ENCODE measurements at places on chromosomes 16 and 17.
A peak's percentile ranks its signal among the peaks of the same experiment; 100 is the strongest.

GRCh38 chr16:79347277-79347676, 253.3 kb downstream of the MAF start:
- DNase-seq = no peak

DNA sequence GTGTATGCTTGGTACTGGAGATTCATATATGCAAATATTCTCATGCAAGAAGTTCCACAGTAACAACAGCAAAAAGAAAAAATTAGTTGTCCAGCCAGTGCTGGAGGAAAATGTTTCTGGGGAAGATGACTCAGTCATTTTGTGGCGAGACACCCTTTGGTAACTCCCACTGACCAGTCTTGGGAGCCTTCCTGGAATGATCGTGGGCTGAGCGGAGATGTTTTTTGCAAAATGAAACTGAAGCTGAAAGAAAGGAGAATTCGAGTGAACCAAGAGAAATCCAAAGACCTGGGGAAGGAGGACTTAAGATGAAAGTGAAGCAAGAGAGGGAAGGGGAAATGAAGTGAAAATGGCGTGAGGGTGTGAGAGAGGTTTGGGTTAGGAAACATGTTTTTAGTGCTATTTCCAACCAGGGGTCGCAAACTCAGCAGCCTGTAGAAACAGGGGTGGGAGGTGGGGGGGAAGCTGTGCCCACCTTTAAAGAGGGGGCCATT, 5.2 kb downstream of the ITPRIPL2 start:
- DNase-seq = peak; percentile 96

DNA sequence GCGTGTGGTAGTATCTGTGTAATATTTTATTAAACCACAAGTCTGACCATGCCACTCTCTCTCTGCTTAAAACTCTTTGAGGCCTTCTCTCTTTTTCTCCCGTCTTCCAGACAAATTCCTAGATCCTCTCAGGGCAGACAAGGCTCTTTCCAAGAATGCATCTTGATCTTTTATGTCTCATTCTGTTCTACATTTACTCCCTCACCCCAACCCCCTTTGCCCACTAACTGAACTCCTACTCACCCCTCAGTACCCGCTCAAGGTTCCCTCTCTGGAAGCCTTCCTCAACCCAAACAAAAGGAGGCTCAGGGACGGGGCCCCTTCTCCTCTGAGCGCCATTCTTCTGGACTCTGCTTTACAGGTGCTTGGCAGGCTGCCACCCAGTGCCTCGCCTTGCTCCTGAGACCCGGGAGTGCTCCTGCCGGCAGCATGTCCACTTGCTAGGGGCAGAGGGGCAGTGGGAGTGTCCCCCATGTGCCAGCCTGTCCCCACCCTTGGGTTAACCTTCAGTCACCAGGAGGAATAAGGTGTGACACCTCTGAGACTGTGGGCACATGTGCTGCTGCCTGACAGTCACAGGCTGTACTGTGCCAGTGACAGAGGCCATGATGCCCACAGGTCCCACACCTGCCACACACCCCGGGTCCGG, 9.2 kb downstream of the SLC13A2 start:
- DNase-seq = no peak

DNA sequence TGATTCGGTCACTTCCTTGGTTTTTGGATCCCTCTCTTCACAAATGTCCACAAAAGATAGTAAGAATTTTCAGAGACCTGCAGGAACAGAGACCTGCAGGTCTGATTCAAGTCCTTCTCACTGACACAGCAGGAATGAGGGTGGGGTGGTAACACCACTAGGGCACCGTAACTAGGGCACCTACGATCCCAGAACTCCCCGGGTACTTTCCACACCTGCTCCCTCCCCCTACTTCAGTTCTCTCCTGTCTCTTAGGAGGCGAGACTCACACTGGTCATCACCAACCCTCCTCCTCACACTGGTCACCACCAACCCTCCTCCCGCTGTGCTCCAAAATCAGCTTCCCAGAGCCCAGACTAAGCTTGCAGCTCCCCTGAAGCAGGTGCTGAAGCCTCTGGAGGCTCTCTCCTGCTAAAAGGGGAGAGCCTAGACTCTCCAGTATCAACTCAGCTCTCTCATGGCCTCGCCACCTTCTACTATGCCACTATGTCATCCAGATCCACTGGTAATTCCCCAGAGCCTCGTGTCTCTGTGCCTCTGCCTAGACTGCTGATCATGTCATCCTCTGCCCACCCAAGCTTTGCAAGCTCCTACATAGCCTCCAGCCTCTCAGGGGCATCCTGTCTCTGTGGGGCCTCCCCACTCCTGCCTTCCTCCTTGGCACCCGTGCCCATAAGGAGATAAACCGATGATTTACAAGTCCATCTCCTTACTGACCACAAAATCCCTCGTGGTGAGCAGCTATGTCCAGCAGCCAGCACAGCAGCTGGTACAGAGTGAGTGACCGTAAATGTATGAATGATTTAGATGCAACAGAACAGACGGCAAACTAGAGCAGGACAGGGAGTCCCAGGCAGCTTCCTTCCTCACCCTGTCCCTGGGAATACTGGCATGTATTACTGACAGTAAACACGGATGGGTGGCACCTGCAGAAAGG, 63.4 kb upstream of the GSG1L start:
- DNase-seq = no peak

DNA sequence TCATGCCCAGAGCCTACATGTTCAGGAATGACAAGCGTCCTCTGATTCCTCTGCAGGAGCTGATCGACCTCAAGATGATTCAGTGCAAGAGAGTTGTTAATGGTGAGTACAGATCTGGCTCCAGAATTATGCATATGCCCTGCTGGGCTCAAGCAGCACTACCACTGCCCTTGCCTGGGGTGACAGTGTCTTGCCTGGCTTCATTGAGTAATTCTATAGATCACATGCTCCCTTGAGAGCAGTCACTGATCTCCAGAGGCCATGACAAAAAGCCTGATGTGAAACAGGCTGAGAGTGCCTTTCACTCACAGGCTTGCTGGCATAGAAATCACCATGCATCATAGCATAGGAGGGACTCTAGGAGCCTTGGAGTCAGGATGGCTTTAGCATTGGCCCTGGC, 26.4 kb downstream of the DUS2 start:
- no peak for DNase-seq

DNA sequence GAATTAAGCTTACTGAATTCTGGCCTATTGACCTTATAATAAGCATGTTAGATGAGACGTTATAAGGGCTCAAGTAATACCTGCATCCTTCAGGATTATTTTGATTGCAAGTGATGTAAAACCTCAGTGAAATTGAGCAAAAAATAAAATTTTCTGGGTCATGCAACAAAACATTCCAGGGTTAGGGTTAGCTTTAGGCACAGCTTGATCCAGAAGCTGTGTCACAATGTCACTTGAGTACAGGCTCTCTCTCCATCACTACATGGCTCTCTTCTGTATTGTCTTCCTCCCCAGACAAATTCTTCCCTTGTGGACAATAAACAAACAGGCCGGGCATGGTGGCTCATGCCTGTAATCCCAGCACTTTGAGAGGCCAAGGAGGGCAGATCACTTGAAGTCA, 3.6 kb upstream of the NUP93 start:
- DNase-seq = no peak

DNA sequence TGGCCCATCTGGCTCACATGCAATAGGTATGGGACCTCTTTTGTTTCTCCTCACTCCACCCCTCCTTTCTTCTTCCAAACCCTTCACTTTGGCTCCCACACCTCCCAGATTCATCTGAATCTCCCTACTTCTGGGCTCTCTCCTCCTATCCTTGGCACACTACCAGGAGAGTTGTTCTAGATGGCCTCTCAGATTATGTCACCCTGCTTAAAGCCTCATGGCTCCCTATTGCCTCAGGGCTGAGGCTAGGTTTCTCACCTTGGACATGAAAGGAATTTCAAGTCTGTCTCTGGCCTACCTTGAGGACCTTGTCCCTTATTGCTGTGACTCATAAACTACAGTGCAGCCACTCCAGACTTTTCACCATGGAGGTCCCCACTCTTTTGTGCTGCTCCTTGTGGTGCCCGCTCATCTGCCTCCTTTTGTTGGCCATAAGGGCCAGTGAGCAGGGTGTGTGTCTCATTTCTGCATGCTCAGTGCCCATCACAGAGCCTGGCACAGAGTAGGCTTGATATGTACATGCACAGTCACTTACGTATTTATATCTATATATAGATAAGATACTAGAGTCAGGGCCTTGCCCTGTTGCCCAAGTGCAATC, 1.0 kb upstream of the MFAP4 start:
- DNase-seq = peak; percentile 95

GRCh38 chr16:56870276-56870888, 5.4 kb downstream of the SLC12A3 start:
- no peak for DNase-seq

GRCh38 chr16:67661101-67661761, 471 bp downstream of the PARD6A start:
- DNase-seq = peak; percentile 74

- DNase-seq = no peak
These were observed 66.6 kb downstream of the SIAH1 start for GRCh38 chr16:48318630-48319029.

GRCh38 chr16:1610899-1611632, 806 bp downstream of the IFT140 start:
- DNase-seq = peak; percentile 42

DNA sequence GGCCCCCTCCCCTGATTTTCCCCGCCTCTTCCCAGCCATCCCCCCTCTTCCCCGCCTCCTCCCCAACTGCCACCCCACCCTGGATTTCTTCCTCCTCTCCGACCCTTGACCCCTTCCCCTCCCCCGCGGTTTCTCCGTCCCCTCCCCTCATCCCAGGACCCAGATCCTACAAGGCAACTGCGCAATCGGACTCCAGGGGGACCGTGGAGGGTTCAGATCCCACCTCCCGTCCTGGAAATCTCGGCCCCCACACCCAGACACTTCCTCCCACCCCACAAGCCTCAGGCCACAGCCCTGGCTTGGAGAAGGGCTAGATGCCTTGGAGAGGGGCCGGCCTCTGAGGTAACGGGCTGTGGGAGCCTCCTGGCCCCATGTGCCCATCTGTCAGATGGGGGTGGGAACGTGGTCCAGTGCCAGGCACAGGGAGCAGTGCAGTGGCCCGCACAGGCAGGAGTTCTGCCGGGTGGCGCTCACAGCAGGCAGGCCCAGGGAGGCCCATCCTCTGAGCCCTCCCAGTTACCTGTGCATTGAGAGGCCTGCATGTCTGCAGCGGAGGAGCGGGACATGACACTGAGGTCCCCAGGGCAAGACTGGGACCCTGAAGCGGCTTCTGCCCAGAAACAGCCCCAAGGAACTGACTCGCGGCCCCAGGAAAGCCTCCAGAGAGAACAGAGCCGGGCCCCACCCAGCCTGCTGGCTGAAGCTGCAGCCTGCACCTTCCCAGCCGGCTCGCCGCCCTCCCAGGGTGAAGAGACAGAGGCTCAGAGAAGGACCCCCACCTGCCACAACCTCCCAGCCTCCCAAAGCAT, 16.7 kb downstream of the ZNF423 start:
- DNase-seq = no peak

DNA sequence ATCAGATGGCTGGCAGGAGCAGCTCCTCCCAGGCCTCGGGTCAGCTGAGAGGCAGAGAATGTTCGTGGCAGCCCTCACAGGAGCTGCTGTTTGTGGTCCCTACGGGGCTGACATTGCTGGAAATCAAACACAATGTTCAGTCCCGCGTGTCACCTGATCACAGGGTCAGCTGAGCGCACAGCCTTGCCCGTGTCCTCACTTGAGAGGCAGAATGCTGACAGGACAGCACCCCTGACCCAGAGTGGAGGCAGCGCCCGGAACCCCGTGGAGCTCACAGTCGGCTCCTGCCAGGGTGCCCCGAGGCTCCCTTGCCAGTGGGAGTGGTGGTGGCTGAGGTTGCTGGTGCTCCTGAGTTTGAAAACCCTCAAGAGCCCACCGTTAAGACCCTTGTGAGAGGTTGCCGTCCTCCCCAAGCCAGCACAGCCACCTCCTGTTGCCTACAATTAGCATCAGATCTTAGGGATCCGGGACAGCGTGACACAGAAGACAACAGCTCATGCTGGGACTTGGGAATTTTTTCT, 3.6 kb upstream of the CHMP6 start:
- no peak for DNase-seq

GRCh38 chr17:58513267-58513964, 1.0 kb downstream of the MTMR4 start:
- no peak for DNase-seq

GRCh38 chr17:2950846-2951245, 112.6 kb downstream of the OR1D5 start:
- DNase-seq = no peak

DNA sequence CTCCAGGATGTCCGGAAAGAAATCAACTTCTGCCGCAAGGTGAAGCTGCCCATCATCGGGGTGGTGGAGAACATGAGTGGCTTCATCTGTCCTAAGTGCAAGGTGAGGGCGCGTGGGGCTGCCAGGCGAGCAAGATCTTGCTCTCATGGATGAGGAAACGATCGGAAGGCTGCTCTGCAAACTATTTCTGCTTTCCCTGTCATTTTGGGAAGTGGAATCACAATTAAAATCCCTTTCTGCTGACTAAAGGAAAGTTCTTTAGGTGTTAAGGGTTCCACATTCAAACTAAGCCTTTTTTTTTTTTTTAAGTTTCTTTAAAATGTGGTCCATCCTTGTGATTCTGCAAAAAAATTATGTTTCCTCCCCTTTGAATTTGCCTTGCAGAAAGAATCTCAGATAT, 17.7 kb downstream of the NUBP1 start:
- DNase-seq = no peak

DNA sequence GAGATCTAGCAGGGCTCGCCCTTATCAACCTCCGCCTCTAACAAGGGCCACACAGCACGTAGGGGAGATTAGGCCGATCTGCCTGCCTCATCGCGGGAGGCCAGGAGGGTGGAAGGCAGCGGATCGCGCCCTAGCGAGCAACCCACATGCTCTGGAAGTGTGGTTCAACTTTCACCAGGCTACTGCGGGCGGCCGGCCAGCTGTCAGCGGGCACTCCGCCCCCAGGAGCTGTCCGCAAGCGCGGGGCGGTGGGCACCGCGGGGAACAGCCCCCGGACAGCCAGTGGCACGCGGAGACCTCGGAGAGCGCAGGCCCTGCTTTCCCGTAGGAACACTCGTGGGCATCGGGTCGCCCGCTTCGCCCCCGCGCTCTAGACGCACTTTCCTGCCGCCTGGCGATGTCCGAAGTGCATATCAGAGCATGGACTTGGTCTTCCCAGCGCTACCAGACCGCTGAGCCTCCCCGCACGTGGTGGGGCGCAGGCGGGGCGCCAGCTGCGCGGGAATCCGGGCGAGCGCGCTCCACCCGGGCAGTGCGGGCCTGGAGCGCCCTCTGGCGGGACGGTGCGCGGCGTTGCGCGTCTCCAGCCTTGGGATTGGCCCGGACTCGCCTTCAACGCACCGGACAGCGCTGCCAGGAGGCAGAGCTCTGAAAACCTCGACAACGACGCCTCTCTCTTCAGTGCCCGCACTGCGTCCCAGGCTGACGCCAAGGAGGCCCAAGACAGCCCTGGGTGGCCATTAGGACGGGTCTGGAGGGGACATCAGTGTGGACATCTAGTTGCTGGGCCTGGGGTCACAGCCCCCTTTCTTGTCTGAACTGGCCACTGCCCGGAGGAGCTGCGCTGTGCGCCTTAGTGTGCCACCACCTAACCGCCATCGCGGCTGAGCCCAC, 3.6 kb upstream of the ZNHIT3 start:
- DNase-seq = peak; percentile 88
